EH (cell line): ENCODE measurements at places on chromosomes 12 and 14.

DNA sequence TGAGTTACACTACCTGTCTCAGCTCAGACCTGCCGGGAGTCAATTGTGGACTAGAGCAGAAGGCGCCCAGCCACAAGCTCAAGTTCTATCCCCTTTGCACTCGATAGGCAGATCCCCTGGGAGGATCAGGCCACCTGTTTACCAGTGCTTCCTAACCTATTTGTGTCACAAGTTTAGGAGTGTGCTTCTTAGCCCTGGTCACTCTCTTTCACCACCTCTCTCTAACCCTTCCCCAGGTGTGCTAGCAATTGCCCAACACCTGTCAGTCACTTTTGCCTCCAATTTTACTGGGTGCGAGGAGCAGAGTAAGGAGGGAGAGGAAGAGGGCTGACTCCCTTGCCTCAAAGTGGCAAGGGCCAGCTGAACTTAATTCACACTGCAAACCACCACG lies 745 bp upstream of the NAA30 start:
- no peak for DNase-seq

DNA sequence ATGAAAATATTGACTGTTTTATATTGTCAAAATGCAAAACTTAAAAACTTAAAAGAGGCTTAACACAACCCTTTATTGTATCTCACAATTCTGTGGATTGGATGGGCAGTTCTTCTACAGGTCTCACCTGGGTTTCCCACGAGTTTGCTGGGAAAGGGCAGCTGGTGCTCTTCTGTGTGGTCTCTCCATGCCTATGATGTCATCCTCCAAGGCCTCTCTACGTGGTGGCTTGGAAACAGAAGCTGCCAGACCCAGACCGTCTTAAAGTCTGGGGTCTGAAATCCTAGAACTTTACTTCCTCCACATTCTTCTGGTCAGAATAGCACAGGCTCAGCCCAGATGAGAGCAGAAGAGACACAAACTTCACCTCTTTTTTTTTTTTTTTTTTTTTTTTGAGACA lies 36.5 kb upstream of the KICS2 start:
- no peak for DNase-seq

DNA sequence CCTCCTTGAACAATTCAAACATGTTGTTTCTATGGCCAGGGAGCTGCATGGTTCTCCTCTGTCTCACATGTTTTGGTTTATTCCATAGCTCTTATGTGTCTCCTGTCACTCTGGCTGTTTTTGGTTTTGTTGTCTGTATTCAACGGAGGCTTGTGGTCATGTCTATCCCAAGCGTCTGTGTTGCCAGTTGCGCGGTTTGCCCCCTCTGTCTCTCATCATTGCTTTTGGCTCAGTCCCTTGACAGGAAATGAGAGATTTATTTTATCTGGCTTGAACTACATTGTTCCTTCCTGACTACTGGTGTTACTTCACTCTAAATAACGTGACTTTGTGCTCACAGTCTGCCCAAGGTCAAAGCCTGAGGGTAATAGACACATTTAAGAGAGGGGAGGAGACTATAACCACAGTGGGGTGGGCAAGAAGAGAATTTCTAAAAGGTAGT lies 96.4 kb upstream of the SOX5 start:
- DNase-seq, result peak; percentile 73

GRCh38 chr12:54590978-54591591 lies 2.6 kb upstream of the PPP1R1A start:
- peak; percentile 15 for DNase-seq

- peak; percentile 95 for DNase-seq
These were observed 1.3 kb downstream of the ARHGEF40 start for GRCh38 chr14:21071225-21072030.

GRCh38 chr12:80936642-80937390 lies 918 bp downstream of the LIN7A start:
- peak; percentile 58 for DNase-seq

GRCh38 chr14:71629765-71630492 lies 302.3 kb upstream of the RGS6 start:
- DNase-seq, result peak; percentile 30

DNA sequence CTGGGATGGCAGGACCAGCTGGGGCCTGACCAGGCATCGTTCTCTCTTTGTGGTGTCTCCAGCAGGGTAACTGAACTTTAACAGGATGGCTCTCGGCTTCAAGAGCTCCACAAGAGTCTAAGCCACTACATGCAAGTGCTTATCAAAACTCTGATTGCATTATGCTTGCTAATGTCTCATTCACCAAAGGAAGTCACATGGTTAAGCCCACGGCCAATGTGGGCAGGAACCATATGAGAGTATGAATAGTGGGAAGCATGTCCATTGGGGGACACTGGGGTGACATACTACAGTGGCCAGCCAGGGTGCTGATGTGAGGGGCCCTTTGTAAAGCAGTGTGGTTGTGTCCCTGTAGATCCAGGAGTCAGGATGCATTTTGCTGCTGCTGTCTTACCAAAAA lies 35.0 kb upstream of the KCNA5 start:
- no peak for DNase-seq

GRCh38 chr14:83777516-83777915 lies 1752.4 kb upstream of the FLRT2 start:
- DNase-seq, result no peak
